ENCODE measurements at places on chromosomes 12 and 14.

GRCh38 chr14:35571598-35571997 is 37.6 kb downstream of the INSM2 start:
- no peak for DNase-seq

GRCh38 chr12:125540580-125541204 is 475.5 kb downstream of the AACS start:
- DNase-seq, result no peak

DNA sequence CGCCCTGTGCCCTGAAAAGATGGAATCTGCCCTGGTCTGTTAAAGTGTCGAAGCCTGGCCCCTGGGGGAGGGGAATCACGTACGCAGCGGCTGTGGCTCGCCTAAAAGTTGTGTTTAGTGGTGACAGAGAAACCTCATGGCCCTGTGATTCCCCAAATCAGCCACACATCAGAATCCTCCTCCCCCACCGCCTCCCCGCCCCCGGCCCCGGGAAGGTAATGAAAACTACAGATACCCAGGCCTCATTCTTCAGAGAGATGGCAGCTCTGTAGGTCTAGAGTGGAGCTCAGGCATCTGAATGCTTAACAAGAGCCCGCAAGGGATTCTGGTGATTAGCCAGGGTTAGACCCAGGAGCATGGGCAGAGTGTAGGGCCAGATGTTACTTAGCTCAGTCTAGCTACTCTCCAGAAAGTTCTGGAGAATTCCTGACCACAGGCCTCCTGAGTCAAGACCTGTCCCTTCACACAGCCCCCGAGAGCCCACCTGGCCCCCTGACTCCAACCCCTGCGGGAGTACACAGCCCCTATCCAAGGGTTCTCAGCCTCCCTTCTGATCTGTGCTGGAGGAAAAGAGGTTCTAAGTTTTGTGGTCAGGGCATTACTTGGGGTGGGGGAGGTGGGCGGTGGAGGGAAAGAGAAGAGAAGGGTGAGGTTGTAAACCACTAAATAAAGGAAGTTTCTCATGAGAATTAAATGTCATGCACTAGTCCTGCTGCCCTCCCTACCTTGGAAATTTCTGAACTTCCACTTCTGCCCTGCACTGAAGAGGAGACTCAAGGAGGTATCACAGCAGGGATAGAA is 114.8 kb downstream of the PLXNC1 start:
- DNase-seq, result no peak

DNA sequence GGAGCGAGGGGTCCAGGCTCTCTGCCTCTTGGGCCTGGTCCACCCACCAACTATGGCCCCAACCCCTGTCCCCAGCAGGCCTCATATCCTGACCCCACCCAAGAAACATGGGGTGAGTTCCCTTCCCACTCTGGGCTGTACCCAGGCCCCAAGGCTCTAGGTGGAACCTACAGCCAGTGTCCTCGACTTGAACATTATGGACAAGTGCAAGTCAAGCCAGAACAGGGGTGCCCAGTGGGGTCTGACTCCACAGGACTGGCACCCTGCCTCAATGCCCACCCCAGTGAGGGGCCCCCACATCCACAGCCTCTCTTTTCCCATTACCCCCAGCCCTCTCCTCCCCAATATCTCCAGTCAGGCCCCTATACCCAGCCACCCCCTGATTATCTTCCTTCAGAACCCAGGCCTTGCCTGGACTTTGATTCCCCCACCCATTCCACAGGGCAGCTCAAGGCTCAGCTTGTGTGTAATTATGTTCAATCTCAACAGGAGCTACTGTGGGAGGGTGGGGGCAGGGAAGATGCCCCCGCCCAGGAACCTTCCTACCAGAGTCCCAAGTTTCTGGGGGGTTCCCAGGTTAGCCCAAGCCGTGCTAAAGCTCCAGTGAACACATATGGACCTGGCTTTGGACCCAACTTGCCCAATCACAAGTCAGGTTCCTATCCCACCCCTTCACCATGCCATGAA is 8.6 kb downstream of the ARHGAP9 start:
- DNase-seq, result no peak

- no peak for DNase-seq
Measured at GRCh38 chr12:73361156-73361863, 1089.1 kb downstream of the TRHDE start.

- no peak for DNase-seq
Measured at GRCh38 chr14:101035466-101036225, 132.1 kb upstream of the RTL1 start.

DNA sequence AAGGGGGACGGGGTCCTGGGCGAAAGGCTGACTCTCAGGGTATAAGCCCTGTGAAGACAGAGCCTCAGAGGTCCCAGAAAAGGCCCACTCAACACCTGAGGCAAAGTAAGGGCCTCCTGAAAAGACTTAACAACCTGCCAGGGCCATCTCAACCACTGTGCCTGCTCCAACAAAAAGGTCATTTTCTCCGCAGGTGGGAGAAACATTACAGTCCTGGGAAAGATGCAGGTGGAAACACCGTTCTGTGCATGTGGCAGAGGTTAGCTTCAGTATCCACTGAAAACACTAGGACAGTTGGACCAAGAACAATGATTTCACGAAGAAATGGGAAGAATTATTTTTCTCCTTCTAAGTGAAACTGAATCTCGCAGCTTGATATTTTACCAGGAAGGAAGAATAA is 50.9 kb downstream of the CCDC88C start:
- no peak for DNase-seq

GRCh38 chr12:54371328-54372112 is 7.2 kb upstream of the GPR84 start:
- no peak for DNase-seq

DNA sequence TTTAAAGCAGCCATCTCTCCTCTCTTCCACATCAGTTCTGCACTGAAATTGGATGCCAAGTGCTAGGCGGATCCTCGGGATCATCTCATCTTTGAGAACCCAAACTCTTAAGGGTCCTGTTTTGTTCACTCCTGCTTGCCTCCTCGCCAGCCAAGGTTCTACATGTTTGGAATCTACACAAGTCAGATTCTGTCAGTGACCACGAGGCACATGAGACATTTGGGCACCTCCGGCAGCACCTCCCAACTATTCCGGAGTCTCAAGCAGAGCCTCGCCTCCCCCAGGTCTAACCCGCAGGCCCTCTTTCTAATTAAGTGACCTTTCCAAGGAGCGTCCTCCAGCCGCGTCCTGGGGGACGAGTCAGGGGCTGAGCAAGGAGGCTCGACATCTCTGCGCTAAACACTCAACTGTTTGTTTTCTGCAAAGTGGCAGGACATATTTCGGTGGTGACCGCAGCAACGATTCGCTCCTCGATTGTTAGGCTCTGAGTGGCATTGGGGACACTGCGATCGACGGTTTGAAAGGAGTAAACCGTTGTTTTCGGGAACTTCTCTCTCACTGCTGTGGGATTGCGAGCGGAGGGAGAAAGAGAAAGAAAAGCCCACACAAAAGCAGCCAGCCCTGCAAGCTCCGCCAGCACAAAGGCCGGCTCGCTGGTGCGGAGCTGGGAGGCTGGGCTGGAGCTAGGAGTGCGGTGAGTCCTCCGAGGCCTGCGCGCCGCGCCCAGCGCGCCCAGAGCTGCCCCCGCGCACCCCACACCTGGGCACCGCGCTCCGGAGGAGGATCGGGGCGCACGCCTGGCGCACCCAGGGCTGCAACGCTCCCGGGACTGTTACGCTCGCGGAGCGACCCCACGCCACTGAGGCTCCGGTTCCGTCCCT is 640 bp downstream of the ARMH4 start:
- DNase-seq, result peak; percentile 17

DNA sequence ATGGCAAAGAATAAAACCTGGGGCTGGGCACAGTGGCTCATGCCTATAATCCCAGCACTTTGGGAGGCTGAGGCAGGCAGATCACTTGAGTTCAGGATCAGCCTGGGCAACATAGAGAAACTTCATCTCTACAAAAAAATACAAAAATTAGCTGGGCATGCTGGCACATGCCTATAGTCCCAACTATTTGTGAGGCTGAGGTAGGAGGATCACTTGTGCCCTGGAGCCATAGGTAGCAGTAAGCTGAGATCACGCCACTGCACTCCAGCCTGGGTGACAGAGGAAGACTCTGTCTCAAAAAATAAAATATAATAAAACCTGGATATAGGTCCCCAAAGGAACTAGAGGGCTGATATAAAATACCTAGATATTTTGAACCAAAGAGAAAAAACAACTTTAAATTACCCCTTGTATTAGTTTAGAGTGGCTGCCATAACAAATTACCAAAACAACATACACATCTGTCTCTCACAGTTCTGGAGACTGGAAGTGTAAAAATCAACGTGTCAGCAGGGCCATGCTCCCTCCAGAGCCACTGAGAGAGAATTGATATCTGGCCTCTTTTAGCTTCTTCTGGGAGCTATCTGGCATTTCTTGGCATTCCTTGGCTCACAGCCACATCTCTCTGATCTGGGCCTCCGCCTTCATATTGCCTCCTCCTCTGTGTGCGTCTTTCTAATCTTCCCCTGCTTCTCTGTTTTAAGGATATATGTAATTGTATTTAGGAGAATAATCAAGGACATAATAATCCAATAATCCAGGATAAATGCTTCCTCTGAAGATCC is 47.9 kb upstream of the ATF7IP start:
- no peak for DNase-seq

GRCh38 chr14:97417331-97417730 is 620.1 kb downstream of the VRK1 start:
- no peak for DNase-seq

GRCh38 chr12:54680374-54680773 is 32.2 kb upstream of the DCD start:
- DNase-seq, result peak; percentile 27

DNA sequence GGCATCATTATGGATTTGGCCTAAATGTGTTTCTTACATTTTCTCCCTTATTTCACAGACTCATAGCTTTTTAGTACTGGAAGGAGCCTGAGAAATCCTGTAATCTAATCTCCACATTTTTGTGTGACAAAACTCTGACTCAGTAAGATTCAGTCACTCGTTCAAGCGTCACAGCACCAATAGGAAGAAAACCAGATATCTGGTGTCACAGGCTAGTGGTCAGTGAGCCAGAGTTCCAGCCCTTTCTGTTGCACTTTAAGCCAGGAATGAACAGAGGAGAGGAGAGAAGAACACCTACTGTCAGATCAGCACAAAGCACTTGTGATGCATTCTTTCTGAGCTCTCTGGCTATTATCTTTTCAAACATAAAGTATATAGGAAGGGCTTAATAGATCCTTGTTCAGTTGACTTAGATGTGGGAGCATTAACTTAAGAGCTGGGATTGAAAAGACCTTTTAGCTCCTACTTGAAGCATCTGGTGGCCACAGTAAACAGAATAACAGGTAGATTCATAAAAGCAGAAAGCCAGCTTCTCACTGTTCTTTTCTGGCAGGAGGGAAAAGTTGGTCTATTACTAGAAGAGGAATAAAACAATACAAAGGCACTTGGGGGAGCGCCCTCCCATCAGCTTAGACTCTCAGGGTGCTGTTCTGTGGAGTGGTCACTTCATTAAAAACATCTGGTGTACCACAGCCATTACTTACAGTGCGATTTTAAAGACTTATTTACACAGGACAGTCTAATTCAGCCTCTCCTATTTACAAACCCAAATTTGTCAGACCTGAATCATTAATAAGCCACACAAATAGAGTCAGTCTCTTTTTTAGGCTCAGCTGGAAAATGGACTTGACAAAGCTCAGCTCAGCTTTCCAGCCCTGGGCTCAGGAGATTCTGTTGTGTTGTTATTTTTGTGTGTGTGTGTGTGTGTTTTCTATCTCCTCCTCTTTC is 12.2 kb upstream of the NID2 start:
- peak; percentile 96 for DNase-seq

- peak; percentile 40 for DNase-seq
Measured at GRCh38 chr12:117857632-117858612, 110.9 kb downstream of the KSR2 start.

DNA sequence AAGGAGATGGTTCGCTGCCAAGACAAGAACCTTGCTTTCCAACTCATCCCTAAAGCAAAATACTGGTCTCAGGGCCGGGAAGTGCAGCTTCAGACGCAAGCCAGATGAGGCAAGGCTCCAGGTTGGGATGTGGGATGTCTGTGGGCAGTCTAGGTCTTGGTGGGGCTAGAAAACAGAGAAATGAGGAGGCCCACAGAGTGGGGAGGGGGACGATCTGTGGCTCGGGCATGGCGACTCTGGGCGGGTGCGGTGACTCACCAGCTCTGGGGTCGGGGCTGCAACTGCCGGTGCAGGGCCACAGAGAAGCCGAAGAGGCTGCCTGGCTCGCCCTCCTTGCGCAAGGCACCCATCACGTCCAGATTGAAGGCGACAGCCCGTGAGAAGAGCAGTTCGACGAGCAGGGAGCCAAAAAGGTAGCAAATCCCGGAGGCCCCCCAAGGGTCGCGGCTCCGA is 459 bp downstream of the ITGA7 start:
- DNase-seq, result no peak

DNA sequence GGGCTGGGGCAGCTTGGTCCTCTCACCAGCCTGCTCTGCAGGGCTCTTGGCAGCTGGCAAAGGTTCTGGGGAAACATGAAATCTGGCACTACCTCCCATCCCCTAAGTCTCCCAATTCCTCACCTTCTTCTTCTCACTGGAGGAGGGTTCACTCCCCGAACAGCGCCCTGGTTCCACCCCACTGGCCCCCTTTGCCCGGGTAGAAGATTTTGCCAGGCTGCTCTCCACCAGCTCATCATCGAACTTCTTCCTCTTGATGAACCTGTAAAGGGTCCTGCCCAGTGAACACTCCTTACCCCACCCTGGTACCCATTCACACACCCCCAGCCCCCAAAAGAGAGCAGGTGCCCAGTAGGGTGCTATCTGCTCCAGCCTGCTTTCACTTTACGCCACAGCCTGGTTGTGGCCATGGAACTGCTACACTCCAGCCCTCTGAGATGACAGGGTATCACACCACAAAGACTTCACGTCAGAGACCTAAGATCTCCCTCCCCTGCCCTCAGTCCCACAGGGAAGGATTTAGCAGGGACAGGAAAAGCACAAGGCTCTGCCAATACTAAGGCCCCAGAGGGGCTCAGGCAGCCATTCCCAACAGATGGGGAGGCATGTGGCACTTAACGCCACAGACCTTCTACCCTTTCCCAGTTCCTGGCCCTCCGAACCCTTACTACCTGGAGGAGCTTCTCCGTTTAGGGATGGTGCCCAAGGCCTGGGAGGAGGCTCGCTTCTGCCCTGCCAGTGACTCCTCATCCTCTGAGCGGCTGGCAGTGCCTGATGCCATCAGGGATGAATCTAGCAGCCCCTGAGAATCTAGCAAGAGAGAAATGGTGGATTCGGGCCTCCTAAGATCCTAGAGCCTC is 2.3 kb downstream of the MCRS1 start:
- DNase-seq, result no peak

DNA sequence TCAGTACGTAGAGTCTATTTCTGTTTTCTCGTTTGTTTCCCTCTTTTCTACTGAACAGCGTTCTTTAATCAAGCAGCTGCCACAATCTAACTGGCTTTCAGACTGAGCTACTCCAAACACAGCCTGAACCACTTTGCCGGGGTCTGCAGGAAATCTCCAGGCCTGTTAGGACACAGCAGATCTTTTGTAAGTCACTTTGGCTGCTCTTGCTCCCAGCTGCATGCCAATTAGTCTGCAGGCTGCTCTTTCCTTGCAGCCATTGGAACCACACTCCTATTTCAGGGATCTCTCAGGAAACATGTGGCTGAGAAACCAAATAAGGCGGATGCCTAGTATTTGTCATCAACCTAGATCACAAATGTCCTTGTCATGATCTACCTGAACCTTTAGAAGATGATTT is 73.6 kb downstream of the TMTC1 start:
- no peak for DNase-seq

- DNase-seq, result no peak
Measured at GRCh38 chr14:44988694-44989093, 26.7 kb downstream of the TOGARAM1 start.

- DNase-seq, result no peak
Measured at GRCh38 chr14:104433401-104434213, 146.0 kb upstream of the C14orf180 start.

Data from brain microvascular endothelial cell (primary cell).